Stimulated activated CD4-positive, alpha-beta T cell treated with anti-CD3 and anti-CD28 coated beads, TNF-alpha, amount 100 ng/mL, for 1 hour (primary cell): ENCODE measurements at places on chromosomes 2 and 18.

- no peak for DNase-seq
These were observed 11.6 kb upstream of the BOK start for GRCh38 chr2:241546771-241547498.

- no peak for DNase-seq
These were observed 1632.2 kb upstream of the ACVR2A start for GRCh38 chr2:146212602-146213001.

GRCh38 chr2:219527076-219527394 is 12.8 kb downstream of the ASIC4 start:
- DNase-seq, result no peak

DNA sequence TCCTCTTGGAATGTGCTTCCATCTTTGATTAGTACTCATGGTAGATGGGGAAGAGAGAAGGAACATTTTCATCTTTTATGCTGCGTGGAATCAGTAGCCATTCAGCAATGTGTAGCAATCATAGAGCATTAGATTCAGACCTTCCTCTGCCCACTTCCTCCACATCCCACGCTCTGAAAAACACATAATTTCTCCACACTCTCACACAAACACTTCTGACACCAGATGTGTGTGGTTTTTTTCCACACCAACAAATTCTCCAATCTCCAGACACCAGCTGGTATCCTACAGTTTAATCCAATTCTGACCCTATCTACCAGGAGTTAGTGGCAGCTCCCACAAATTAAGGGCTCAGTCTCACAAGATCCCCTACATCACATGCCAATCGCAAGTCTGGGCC is 103.3 kb downstream of the AOX1 start:
- no peak for DNase-seq

DNA sequence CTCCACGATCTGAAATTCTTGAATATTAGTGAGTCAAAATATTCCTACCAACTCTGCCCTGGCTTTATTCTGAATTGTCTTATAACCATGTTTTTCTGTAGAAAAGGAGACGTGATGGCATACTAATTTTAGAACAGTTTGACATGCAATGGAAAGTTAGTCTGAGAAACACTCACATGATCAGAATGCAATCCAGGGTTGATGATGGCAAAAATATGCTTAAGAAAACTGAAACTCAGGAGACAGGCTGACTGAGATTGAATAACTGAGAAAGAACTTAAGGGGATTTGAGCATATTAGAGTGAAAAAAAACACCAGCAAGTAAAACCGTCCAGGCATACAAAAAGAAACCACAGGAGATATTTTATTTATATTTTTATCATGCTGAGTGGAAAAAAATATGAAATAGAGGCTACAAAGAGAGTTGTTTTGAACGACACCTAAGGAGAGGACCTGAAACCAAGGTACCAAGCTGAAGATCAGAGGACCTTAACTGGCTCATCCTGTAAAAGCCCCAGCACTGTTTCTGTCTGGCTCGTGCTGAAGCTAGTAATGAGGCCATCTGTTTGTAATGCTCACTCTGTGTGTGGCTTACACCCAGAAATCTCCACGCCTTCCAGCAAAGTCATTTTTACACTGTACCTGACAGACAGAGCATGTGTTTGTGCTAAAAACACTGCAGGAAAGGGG is 437.2 kb upstream of the PKDCC start:
- no peak for DNase-seq

DNA sequence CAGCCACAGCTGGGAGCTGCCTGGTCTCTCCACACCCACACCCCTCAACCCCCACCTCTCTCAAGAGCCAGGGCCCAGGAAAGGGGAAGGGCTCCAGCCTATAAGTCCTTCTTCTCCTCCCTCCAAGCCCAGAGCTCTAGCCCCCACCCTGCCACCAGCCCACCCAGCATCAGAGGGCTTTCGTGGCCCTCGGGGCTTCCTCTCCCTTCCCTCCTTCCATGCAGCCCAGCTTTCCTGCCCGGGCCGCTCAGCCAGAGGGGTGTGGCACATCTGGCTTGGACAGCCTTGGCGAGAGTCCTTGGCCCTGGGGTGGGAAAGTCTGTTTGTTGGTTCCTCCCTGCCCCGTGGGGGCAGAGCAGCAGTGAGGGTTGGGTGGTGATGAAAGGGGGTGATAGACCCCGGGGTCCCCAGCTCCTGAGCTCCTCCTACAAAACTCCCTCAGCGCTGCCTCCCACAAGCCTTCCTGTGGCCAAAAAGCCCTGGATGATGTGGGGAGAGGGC is 7.0 kb downstream of the TNS1 start:
- no peak for DNase-seq

DNA sequence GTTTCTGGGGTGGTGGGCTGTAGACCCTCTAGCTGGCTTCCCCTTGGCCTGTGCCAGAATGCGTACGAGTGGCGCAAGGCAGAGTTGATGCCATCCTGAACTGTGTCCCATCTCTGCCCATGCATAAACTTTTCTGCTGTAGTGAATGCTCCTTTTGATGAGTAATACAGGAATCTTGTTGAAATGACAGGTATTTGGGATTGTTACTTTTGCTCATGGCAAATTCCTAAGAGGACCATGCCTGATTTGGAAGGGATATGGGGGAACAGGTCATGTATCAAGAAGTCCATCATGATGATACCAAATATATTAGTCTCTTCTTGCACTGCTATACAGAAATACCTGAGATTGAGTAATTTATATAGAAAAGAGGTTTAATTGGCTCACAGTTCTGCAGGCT is 648.0 kb downstream of the SLC4A3 start:
- no peak for DNase-seq

DNA sequence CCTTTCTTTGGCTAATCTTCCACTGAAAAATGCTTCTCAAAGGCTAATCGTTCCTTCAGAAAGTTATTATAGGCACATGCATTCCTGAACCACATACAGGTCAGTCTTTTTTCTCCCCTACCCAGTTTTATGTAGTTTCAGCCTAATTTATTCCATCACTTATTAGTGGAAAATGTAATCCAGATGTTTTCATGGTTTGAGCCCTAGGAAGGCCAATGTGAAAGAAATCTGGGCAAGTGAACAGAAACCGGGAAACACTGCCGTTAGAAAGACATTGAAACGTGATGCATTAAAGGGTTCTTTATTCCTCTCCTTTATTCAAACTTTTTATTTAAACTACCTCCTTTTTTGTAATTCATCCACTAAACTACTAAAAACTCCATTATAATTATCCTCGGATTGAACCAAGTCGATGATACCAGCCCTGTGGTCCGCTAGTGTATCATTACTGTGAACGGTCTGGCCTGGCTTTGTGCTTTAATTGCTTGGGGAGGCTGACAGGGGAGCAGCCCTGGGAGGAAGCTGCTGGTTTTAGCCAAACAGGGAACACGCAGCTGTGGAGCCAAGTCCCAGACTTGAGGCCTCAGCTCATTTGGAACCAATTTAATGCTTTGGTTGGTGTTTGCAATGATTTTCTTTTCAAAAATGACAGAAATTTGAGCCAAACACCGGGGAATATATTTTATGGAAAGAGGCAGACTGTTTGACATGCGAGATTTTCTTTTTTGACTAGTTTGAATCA is 149.2 kb downstream of the ARHGAP28 start:
- DNase-seq, result no peak

DNA sequence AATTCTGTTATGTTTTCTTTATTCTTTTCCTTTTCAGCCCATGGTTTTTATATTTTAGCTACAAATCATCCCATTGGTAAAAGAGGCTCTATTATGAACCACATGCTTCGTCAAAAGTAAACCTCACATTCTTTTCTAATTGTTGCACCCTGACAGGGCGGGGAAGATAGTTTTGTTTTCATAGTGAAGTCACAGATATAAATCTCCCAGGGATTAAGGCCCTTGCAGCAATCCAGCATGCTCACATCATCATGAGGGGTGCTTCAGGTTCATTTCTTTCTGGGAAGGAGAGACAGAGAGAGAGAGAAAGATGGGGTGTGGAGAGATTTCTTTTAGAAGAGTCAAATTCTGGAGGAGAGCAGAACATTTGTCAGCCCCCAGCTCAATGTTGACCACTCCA is 124.5 kb upstream of the CDC42EP3 start:
- DNase-seq, result no peak

- DNase-seq, result no peak
These were observed 50.5 kb upstream of the CREB1 start for GRCh38 chr2:207479198-207479785.

DNA sequence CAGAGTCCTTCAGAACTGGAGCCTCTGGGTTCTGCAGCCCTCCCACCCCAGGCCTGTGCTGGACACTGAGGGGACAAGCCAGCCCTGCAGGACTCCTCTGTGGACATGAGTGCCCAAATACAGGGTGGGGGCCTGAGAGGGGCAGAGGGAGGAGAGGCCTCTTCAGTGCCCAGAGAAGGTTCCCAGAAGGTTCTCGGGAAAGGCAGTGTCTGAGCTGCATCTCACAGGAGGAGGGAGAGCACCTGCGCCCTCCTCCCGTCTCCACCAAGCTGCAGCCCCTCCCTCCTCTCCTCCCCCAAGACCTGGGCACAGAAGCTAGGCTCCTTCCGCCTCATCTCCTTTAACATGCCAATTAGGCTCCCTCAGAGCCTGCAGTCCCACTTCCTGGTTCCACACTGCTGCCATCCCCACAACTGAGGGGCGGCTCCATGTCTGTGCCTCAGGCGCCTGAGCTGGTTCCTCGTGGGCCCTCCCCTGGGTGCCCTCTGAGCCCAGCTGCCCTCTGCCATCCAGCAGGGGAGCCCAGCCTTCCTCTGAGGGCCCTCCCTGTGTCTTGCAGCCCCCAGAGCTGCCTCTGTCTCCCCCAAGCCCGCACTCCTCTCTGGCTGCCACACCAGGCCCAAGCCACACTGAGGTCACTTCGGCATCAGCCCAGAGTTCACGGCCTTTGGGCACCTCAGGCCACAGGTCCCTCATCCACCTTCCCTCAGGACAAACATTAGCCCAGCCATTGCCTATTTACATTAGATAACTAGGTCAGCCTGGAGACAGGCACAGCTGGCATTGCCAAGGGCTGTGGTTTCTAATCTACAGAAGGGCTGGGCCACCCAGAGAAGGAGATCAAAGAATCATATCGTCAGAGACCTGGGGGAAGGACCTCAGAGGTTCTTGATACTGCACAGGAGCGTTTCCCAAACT is 28.9 kb downstream of the KCNK3 start:
- DNase-seq, result no peak
